Tibial nerve (tissue), 4 donors: ENCODE measurements at places on chromosomes 6 and 20.

GRCh38 chr6:148398678-148399077, 56.0 kb downstream of the SASH1 start:
- DNase-seq: no peak

DNA sequence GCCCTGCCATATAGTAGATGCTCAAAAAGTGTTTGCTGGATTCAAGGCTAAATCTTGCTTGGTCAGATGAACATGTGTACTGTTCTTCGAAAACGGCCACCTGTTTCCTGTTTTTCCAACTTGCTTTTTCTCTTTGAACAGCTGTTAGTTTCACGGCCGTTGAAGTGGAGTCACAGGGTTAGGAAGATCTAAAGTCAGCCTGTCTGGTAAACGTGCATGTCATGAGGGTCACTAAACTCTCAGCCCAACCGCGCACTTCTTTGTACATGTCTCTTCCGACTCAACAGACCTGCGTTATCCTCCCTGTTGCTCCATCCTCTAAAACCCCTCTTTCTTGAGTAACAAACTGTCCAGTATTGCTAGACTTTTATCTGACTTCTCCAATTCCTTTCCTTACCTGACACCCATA, 93.2 kb upstream of the MAN1A1 start:
- peak; percentile 45 for DNase-seq

DNA sequence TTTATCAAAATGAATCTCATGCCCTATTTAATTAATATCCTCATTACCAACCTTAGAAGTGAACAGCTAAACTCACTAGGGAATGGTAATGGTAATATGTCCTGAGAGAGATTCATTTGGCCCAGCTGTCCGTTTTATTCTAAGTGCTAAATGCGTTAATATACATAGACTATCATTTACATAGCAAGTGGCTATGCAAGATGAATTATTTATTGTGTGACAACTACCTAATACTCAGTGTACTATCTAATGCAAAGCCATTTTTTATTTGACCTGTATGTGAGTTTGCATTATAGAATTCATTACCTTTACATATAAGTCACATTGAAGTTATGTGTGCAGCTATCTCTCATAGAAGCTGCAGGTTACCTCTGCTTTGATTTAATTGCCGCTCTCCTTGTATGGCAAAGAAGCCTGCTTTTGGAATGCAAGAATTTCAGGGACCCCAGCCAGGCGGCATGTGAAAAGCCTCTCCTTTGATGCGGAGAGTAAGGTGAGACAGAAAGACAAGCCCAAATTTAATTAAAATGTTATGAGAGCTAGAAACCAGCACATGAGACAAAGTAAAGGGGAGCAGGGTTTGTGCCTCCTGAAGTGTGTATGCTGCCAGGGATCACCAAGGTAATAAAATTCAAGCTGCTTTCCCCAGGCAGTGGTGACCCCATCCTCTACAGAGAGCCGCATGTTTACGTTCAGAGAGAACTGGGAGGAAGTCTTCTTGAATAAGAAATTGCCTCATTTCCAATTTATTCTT, 693.0 kb upstream of the MAP3K7 start:
- DNase-seq: no peak

DNA sequence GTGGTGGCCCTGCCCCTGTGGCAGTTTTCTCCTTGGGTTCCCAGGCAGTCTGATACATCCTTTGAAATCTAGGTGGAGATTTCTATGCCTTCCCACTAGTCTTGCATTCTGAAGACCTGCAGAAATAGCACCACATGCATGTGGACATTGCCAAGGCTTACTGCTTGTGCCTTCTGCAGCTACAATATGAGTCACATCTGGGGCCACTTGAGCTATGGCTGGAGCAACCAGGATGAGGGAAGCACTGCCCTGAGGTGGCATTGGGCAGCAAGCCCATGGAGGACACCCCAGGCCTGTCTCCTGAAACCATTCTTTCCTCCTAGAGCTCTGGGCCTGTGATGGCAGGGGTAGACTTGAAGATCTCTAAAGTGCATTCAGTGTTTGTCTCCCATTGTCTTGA, 15.7 kb upstream of the HLA-DQB2 start:
- DNase-seq: no peak

GRCh38 chr20:723756-724155, 44.5 kb downstream of the SLC52A3 start:
- no peak for DNase-seq

GRCh38 chr6:159308198-159308597, 139.0 kb downstream of the FNDC1 start:
- no peak for DNase-seq
